D341Med (cell line): ENCODE measurements at places on chromosomes 6 and 20.
A peak's percentile ranks its signal among the peaks of the same experiment; 100 is the strongest.

GRCh38 chr6:16800942-16801341 is 39.7 kb upstream of the ATXN1 start:
- no peak for DNase-seq

DNA sequence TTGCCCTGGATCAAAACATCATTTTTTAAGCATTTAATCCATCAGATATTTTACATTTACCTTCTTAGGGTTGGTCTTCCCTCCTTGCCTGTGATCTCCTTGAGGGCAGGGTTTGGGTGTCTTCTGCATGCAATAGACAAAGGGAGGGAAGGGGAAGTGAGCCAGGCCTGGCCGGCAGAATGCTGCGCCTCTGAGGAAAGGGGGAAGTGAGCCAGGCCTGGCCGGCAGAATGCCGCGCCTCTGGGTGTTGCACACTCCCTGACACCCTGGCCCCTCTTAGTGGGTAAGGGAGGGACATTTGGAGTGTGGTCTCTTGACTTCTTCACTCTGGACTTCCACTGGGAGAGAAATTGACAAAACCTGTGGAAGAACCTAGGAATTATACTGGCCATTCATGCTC is 12.4 kb downstream of the PSMF1 start:
- no peak for DNase-seq

DNA sequence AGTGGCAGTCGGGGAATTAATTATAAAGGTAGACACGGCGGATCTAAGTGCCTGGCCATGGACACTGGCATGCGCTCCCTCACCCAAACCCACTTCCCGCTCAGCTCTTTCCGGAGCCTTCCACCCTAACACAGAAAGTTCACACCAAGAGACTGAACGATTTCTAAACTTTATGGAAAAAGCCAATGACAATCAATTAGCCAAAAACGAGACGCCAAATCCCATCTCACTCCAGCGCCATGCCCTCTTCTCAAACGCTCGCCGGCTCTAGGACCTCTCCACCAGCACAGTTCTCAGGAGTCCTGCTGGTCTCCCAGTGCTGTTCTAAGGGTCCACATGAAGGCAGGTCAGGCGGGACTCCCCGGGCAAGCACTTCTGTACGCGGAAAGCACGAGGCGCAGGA is 641 bp downstream of the SF3B5 start:
- no peak for DNase-seq

DNA sequence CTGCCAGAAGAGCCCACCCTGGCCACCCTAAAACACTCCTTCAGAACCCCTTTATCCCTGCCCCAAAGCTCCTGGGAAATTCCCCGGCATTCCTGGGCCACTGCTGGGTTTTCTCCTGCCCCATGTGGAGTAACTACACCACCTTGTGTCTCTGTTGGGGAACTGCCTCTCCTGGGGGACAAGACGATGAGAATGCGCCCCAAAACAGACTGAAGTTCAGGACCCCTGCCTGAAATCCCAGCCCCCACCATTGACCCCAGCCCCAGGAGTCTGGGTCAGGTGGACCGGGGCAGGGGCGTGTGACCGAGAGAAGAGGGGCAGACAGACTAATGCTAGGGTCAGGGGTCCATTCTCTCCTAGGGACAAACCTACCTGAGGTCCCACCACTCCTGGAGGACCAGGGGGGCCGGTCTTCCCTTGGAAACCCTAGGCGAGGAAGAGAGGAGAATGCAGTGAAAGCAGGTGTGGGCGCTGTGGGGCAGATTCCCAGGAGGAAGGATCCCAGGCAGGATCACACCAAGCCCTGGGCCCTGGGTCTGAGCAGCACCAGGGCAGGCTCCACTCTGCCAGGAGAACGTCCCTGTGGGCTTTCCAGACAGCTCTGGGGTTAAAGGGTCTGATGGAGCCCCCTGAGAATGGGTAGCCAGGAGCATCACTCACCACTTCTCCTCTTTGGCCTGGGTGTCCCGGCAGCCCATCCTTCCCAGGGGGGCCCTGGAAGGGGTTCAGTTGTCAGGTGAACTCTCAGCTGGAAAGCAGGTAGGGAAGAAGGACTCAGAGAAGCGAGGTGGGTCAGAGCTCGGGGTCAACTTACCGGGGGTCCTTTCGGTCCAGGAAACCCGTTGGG is 19.4 kb downstream of the COL11A2 start:
- DNase-seq: peak; percentile 67

DNA sequence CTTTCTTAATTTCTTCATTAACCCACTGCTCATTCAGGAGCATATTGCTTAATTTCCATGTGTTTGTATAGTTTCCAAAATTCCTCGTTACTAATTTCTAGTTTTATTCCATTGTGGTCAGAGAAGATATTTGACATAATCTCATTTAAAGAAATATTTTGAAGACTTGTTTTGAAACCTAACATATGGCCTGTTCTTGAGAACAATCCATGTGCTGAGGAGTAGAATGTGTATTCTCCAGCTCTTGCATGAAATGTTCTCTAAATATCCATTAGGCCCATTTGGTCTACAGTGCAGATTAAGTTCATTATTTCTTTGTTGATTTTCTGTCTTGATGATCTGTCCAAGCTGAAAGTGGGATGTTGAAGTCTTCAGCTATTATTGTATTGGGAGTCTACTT is 251.7 kb downstream of the ALDH8A1 start:
- DNase-seq: no peak

DNA sequence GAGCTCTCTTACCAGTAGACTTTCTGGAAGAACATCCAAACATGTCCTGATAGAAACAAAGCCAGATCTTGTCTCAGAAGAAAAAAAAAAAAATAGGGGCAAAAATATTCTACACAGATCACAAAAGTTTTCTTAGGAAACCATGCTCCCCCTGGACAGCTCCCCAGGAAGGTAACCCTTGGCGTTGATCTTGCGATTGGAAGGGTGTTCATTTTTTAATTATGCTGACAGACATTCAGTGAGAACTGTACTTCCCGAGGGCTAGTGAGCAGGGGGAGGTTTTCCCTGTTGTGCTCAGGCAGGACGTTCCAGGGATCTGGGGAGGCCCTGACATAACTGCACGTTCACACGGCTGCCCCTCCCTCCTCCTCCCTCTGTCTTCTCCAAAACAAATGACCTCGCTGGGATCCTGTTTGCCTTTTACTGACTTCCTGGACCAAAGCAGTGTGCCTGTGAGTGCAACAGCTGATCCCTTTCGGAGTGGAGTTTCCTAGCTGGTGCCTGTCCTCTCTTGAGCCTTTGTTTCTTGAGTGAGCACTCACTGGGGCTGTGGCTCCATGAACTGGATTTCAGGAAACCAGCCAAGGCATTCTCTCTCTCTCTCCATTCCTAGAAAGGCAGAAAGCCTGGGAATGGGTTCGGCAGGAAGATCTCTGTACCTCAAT is 46.7 kb downstream of the MARCKS start:
- no peak for DNase-seq

DNA sequence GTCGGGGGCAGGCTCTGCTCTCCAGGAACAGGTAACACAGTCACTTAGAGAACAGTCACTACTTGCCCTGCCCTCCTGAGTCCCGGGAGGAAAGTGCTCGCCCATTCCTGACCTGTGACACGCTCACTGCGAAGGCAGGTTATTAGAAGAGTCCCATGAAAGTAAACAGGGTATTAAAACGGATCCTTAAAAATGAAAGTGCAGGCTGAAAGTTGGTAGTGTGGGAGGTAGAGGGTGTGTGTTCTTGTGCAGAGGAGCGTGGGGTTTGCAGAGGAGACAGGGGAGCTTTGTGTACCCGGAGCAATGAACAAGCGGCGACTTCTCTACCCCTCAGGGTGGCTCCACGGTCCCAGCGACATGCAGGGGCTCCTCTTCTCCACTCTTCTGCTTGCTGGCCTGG is at the start of gene CCN6:
Gene CCN6 (plus strand): TSS at position 104 of the 400 bp plus-strand sequence. CDS start 254 bp downstream, at position 358.
- DNase-seq: no peak

DNA sequence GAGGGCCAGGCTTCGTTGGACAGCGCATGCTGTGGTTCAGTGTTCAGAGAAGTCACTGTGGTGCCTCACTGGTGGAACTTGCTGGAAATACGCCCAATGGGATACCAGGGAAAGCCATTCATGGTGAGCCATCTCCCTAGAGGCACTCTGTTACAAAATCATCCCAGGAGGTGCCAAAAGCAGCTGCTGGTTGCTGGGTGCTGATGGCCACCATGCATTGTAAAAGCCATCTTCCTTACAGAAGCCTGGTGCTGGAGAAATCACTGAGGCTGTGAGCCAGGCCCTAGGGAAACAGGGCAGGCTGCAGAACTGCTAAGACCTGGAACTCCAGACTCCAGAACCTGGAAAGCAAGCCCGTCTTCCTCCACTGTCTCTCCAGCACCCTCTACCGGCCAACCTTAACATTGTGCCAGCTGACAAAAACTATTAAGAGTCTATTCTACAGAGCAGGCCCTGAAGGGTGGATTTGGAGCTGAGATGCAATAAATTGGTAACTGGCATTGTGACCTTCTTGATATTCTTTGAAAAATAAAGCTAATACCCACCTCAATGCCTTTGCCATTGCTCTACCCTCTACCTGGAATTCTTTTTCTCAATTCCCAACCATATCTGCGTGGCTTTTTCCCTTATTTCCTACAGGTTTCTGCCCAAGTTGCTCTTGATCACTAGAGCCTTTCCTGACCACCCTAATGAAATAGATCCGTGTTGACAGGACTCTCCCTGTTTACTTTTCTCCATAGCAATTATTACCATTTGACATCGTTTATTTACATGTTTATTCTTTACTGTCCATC is 18.5 kb downstream of the SNRPB start:
- DNase-seq: peak; percentile 79

DNA sequence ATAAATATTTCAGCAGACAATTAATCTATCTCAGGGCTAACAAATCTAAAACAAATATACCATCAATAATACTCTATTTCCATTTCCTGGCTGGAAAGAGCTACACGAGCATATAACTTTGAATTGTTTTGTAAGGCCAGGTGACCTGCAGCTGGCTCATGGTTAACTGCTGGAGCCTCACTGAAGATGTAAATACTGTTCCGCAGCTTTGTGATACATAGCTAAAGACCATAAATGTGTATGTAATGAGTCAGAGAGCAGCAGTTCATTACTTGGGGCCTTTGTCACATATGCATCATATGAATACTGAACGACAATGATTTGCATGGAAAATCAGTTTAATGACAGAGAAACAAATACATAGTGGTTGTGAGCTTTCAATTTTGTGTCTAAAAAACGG is 109.4 kb upstream of the CCN2 start:
- DNase-seq: no peak

GRCh38 chr6:119856136-119856535 is 506.6 kb upstream of the MAN1A1 start:
- DNase-seq: no peak

GRCh38 chr6:143097224-143097795 is 36.6 kb downstream of the AIG1 start:
- DNase-seq: peak; percentile 20

GRCh38 chr6:1774226-1774915 is 164.7 kb downstream of the FOXC1 start:
- no peak for DNase-seq

DNA sequence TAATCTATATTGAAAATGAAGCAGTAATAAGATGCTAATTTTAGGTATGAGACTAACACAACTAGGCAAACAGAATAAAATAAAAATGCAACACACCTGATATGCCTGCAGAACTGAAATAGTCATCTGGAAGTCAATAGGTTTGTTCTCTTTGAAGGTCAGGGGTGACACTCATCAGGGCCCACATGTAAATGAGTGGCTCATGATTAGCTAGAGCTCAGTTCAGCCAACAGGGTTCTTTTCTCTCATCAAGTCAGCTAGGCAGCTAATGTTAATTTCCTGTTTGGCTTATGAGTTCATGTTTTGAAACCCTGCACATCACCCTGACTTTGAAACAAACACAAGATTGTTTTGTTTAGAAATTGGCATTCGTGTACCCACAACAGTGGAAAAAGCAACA is 23.8 kb downstream of the SMLR1 start:
- no peak for DNase-seq

DNA sequence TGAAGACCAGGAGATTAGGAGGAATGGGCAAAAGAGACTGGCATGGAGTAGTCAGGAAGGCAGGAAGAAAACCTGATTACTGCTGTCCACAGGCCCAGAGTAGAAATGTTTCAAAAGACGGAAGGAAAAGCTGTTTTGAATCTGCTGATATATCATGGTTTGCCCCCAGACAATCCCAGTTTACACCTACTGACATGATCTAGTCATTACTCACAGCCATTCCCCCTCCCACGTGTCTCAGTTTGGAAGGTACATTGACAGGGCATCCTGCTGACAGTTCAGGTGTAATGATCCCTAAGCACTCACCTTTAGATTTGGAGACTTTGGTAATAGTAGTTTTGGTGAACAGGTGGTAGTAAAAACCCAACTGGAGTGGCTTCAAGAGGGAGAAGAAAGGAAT is 9.8 kb upstream of the TXNDC5 start:
- DNase-seq: no peak

- DNase-seq: no peak
Observed at GRCh38 chr20:48898896-48899530, 22.5 kb upstream of the ARFGEF2 start.

- DNase-seq: peak; percentile 66
Observed at GRCh38 chr20:3818155-3819151, 1.9 kb upstream of the AP5S1 start.

- no peak for DNase-seq
Observed at GRCh38 chr6:79812195-79812594, 135.2 kb downstream of the ELOVL4 start.

GRCh38 chr6:5302220-5302946 is 41.1 kb downstream of the FARS2 start:
- no peak for DNase-seq

GRCh38 chr20:22512911-22513489 is 71.4 kb downstream of the FOXA2 start:
- no peak for DNase-seq

GRCh38 chr6:11595903-11596302 is 58.4 kb downstream of the TMEM170B start:
- no peak for DNase-seq

DNA sequence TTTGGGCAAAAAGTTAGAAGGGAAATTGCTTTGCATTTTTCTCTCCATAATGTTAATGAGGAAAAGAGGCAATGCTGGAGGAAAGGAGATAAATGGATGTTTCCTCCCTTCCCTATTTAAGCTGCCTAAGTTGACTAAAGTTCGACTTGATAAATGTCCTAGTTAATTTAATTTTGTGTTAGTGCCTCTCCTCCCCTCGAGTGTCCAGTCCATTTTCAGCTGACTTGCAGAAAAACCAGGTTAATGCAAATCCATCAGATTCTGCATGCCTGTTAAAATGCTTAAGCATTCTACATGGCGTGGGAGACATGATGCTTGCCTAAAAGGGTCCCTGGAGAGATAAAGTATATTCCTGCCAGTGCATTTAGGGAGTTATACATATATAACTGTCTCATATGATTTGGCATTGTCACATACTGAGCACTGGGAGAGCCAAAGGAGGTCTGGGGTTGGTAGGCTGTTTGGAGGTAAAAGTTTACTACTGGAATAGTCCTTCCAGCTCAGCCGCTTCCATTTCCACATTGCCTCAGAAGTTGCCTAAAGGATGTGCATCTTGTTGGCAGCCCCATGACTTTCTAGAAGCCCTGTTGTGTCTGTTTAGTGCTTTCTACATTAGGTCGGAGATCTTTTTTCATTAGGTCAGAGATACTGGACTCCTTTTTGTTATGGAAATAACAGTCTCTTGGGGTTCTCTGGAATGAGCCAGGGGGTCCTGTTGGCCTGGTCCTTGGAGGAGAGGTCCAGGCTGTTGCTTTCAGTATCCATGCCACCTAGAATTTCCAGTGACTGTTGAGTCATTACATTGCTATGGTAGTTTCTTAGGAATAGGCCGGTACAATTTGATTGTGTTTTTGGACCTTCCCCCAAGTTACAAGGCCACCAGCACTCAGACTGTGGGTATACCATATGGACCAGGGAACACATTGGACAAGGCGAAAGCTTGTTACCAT is 30.4 kb downstream of the JARID2 start:
- DNase-seq: no peak

GRCh38 chr6:11412011-11412424 is 125.5 kb upstream of the TMEM170B start:
- peak; percentile 56 for DNase-seq

GRCh38 chr20:51034476-51034875 is 11.6 kb upstream of the KCNG1 start:
- DNase-seq: no peak
